ENCODE measurements at places on chromosomes 12 and 14.

GRCh38 chr12:125794401-125794800 is 729.2 kb downstream of the AACS start:
- DNase-seq: no peak

DNA sequence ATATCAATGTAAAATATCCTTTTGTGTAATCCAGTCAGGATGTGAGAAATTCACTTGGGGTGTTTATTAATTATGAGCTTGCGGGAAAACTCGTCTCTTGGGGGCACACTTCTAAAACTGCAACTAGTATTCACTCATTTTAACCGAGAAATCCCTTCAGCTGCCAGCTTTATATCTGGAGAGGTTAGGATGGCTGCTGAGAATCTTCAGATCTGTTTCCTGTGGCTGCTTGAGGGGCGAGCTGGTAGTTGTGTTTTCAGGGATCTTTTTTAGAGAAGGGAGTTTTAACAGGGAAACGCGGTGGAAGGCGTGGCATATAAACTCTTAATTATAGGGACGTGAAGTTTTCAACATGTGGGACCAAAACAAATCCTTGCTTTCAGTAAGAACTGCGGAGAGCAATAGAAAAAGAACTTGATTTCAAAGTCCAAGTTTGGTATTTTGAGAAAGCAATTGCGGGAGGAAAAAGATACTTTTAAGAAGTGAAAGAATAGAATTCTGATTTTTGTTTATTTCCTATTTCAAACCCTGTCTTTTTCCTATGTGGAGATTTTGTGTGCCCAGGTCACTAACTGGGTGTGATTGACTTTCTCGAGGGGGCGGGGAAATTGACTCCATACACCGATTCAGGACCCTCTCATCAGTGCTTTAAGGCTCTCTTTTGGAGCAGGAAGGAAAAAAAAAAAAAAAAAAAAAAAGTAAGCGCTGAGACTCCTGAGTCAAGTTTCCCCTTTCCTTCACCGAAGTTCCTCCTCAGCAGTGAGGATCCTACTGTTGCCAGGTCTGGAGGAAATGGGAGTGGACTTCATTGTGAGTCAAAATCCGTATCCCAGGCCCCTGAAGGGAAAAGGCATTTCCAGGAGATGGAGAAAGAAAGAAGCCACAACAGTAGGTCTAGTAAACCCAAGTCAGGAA is 1.1 kb downstream of the PPFIBP1 start:
- peak; percentile 34 for DNase-seq

- no peak for DNase-seq
Observed at GRCh38 chr12:64583771-64584421, 26.4 kb upstream of the RASSF3 start.

GRCh38 chr12:83826112-83826511 is 1086.5 kb downstream of the SLC6A15 start:
- peak; percentile 33 for DNase-seq

GRCh38 chr14:85363358-85363757 is 166.6 kb upstream of the FLRT2 start:
- no peak for DNase-seq

DNA sequence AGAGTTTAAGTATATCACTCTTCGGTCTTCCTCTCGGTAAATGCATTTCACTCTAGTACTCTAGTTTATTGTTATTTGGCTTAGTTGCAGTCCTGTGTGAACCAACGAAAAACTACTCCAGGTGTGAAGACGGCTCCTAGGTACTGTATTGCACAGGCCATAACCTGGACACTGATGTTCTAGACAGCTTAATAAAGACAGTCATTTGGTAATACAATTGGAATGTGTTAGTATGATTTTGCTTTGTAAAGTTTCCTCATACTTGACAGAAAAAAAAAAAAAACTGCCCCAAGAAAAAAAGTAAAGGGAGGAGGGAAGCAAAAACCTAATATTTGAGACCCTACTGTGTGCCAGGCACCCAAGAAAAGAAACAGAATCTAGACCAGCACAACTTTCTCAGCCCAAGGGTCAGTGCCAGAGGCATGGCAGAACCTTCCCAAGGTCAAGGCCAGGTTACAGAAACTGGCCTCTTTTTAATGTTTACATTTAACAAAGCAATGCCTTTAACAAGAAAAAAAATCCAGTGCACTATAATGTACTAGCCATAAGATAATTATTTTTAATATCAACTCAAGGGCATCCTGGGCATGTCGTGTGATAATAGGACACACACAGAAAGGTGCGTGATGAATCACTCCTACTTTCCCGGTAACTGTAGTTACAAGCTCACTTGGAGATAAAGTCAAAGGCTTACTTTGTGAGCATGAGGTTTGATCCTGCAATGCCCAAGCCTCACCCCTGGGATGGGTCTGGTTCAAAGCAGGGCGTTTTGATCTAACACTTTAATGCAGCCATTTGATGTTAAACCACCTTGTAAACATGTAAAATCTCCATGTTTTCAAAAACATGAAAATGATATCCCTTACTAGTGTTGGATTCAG is 110.6 kb downstream of the BMP4 start:
- DNase-seq: no peak

- DNase-seq: no peak
Observed at GRCh38 chr12:112986291-112986800, 8.0 kb downstream of the OAS2 start.

DNA sequence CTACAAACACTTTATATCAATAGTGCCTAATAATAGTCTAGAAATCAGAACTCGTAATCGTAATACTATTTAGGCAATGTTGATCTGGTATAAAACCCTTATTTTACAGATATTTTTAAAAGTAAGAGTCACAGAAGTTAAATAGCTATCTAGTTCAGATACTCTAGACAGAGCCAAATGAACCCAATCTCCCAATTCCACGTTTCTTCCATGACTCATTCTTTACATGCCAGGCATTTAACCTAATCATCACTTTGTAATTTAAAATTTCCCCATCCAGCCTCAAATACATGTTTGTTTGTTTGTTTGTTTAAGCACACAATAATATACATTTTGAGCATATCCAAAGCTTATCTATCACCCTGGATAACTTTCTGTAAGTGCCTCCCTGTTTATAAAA is 36.4 kb upstream of the GARIN6 start:
- no peak for DNase-seq

DNA sequence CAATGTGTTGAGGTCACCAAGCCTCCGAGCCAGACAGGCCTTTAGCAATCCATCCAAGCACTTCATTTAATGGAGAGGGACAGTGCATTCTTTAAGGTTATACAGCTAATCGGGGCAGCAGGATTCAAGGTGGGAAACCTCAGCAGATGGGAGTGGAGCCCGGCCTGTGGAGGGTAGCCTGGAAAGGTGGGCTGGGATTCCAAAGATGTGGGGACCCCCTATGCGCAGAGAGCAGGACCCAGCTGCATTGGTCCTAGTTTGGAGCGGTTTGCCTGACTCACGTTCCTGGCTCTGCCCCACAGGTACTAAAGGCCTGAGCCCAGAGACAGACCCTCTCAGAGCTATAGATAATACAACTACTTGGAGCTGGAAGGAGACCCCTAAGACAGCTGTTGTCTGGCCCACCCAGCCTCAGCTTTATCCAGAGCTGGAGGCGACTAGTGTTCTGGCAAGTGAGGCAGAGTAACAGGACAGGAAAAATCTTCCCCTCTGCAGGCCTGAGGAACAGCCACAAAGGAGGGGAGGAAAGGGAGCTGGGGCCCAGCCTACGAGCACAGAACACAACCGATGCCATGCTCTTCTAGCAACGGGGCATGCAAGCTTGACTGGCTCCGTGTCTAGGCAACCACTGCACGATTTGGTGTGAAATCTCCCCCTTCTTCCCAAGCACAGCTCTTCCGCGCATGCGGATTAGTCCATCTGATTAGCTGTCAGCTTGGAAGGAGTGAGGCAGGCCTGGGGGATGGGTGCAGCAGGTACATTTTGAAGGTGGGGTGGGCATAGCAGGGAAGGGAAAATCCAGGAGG is 1.1 kb upstream of the MYH7 start:
- DNase-seq: peak; percentile 6

GRCh38 chr12:53063708-53064612 is 14.1 kb downstream of the TNS2 start:
- DNase-seq: peak; percentile 54

DNA sequence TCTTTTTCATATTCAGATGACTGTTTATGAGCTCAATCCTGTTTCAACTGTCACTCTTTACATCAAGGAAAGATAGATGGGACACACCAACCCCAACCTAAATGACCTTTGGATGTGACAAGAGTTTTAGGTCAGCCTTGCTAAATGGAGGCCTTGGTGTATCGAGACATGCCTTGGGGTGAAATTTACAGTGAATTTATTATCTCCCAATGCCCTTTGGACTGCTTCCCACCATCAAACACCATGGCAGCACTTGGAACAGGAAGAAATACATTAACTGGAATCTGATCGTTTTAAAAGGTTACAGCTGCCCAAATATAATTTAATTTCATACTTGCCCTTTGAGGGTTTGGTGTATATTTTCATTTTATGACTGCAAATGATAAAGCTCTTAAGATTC is 327.6 kb downstream of the SOX5 start:
- DNase-seq: no peak

- DNase-seq: no peak
Observed at GRCh38 chr14:24463017-24463883, 20.7 kb upstream of the SDR39U1 start.

DNA sequence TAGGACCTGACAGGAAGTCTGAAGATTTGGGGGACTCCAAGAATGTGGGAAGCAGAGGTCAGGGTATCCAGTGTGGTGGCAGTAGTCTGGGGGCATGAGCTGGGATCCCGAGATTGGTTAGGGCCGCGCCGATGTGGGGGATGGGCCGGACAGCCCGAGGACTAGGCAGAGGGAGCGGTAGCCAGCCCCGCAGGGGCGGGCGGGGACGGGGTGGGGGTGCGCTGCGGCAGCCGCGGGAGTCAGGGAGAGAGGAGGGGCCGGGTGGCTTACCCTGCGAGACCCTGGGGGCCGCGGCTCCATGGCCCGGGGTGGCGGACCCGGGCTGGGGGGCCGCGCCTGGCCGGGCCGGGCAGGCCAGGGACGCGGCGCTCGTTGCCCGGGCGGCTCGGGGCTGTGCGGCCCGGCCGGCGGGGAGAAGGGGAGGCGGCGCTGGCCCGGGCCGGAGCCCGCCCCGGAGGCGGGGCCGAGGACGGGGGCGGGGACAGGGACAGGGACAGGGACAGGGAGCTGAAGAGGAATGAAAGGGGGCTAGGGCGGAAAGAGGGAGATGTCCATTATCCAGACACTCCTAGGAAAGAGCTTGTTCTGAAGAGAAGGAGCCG is 5.6 kb downstream of the ZNF385A start:
- no peak for DNase-seq

- DNase-seq: no peak
Observed at GRCh38 chr14:32426028-32426427, 96.9 kb downstream of the AKAP6 start.

GRCh38 chr14:69612014-69612782 is 802 bp downstream of the SUSD6 start:
- no peak for DNase-seq

- no peak for DNase-seq
Observed at GRCh38 chr14:61270714-61271113, 10.4 kb downstream of the TMEM30B start.

DNA sequence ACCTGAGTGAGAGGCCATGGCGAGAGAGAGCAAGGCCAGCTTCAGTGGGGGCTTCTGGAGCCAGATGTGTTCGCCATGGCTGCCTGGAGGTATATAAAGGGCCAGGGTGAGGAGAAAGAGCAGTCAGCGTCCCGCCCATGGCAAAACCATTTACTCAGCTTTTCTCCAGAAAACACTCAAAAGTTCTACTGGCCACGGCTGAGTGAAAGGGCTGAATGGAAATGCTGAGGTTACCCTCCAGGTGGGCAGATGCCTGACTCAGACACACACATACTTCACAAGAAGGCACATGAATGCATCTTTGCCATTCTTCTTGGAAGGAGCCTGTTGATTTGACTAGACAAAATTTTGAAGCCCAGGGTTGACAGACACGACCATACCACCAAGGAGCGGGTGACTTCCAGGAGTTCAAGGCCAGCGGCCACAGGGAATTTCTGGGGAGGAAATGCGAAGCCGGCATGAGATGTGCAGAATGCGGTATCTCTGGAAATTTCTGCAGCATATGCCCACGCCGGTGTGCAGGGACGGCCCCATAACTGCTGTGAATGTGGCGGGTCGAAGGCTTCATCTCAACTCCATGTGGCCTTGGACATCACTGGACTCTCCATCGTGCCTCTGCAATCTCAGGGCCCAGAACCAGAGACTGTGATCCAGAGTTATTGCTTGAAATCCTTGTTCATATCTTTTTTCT is at the start of gene IL31:
Gene IL31 (minus strand): TSS at position 67 of the 691 bp plus-strand sequence. CDS start 49 bp downstream, at position 18.
- no peak for DNase-seq

DNA sequence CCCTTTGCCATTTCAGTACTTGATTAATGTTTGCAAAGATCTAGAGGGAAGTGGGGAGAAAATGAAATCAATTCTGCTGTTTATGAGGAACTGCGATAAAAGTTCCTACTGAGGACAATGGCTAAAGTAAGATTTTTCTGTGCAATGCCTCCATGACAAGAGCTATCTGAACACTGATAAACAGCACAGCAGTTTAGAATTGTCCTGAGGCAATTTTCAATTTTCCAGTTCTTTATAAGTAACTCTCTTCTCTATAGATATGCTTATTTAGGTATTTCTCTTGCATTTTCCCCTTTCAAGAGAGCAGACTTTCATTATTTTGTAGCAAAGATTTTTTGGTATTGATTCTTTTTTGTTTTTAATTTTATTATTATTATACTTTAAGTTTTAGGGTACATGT is 34.6 kb upstream of the TMTC2 start:
- no peak for DNase-seq

GRCh38 chr12:10901427-10901826 is 7.9 kb downstream of the TAS2R13 start:
- no peak for DNase-seq

DNA sequence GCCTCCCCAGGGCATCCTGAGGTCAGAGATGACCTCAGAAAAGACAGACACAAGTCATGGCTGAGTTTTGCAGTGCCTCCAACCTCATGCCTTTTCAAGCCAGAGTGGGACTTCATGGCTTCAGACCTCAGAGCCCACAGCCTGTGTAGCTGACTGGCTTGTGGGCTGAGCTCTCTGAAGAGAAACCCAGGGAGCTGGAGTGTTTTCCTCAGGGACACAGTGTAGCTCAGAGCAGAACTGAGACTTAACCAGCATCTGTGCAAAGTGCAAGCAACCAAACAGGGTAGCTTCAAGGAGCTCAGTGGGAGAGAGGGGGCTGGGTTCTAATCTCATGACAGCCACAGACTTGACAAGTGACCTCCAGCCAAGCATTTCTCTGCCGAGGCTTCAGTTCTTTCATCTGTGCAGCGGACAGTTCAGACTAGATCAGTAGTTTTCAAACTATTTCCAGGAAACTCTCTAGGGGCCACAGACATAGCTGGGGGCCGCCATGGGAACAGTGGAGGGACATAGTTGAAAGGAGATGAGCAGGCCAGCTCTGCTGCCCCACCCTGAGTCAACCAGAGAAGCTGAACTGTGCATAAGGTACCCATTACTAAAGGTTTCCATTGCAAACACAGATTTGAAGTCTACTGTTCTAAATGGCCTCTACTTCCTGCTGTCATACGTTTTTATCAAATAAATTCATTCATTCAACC is 80.0 kb downstream of the LGMN start:
- no peak for DNase-seq

- peak; percentile 52 for DNase-seq
Observed at GRCh38 chr14:77026930-77027537, 1.5 kb downstream of the IRF2BPL start.

GRCh38 chr12:16094437-16094836 is 183.0 kb downstream of the SLC15A5 start:
- no peak for DNase-seq

Measured in adrenal gland (tissue), 19 donors.